ENCODE measurements at places on chromosomes 4 and X.

GRCh38 chr4:23245203-23245832 is 552.6 kb downstream of the GBA3 start:
- DNase-seq, result no peak

GRCh38 chr4:130210864-130211263 is 1114.9 kb downstream of the C4orf33 start:
- no peak for DNase-seq

DNA sequence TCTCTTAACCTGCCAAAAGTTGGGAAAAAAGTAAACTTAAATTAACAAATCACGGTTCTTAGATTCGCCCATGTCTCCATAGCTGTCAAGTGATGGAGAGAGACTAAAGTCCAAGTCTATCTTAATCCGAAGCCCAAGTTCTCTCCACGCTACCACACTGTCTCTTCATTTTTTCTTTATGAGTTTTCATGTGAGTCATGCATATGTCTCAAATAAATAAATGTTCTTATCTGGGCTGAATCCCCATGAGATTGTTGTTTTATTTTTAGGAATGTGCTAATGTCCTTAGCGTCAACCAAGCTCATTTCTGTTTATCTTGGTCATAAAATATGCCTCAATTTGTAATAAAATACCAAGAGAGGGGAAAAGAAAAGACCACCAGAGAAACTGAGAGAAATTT is 169.3 kb downstream of the RCHY1 start:
- no peak for DNase-seq

DNA sequence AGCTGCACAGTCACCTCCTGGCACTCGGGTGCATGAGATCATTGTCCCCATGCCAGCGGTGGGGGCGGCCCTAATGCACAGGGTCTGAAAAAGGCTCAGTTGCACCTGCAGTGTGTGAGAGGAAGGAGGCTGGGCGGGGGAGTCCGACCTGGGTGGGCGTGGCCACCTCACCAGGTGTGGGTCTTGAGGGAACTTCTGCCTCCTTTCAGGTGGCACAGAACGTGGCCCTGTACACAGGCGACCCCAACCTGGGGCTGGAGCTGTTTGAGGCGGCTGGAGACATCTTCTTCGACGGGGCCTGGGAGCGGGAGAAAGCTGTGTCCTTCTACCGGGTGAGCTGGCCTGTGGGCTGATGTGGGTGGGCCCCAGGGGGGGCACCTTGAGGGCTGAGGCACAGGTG is 34.3 kb upstream of the HTRA3 start:
- DNase-seq, result no peak

- DNase-seq, result no peak
These were observed 353.0 kb downstream of the IDS start for GRCh38 chrX:149151805-149152757.

DNA sequence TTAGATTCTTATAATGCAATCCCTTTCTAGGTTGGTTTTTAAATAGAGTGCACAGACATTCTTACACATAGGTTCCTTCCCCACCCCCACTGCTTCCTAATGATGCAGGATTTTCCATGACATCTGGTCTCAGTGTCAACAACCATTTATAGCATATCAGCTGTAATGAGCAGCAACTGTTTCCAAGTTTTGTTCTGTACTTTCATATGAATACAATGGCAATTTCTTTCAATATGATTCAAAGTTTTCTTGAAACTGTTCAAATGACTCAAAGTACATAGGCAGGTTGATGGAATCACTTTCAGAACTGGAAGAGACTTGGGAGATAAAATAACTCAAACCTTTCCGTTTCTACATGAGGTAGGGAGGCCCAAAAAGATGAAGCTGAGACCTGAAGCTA is 220.7 kb downstream of the CAMK2D start:
- no peak for DNase-seq

Data from progenitor cell of endocrine pancreas (in vitro differentiated cells).